ENCODE measurements at places on chromosomes 5 and 9.

DNA sequence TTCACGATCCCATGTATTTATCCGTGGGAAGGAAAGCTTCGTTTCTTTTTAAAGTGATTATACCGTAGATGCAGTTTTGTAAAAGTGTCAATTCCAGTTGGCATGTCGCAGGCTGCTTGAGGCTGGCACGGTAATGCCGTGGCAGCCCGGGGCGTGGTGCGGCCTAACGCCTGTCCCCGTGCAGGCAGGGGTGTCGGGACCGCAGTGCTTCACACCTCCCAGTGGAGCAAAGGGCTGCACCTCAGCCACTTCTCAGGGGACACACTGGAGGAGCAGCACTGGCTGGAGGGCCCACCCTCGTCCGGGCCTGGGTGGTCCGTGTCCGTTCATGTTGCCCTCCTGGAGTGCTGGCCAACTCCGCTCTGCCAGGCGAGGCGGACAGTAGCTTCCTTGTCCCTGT lies 103.2 kb downstream of the RXRA start:
- no peak for DNase-seq

DNA sequence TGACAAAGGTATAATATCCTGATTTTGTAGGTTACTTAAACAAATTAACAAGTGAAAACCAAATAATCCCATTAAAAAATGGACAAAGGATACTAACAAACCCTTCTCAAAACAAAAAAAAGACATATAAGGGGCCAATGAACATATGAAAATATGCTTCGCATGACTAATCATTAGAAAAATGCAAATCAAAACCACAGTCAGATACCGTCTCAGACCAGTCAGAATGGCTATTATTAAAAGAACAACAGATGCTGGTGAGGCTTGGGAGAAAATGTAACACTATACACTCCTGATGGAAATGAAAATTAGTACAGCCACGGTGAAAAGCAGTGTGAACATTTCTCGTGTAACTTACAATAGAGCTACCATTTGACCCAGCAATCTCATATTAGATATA lies 1542.2 kb upstream of the CDH9 start:
- no peak for DNase-seq

- no peak for DNase-seq
These were observed 20.2 kb downstream of the TRIM7 start for GRCh38 chr5:181184845-181185216.

- DNase-seq = no peak
These were observed 384.6 kb downstream of the SPOCK1 start for GRCh38 chr5:137114529-137114928.

GRCh38 chr9:119968836-119969707 lies 599.8 kb upstream of the BRINP1 start:
- peak; percentile 30 for DNase-seq

- no peak for DNase-seq
These were observed 545.2 kb downstream of the CSNK1G3 start for GRCh38 chr5:124056991-124057723.

DNA sequence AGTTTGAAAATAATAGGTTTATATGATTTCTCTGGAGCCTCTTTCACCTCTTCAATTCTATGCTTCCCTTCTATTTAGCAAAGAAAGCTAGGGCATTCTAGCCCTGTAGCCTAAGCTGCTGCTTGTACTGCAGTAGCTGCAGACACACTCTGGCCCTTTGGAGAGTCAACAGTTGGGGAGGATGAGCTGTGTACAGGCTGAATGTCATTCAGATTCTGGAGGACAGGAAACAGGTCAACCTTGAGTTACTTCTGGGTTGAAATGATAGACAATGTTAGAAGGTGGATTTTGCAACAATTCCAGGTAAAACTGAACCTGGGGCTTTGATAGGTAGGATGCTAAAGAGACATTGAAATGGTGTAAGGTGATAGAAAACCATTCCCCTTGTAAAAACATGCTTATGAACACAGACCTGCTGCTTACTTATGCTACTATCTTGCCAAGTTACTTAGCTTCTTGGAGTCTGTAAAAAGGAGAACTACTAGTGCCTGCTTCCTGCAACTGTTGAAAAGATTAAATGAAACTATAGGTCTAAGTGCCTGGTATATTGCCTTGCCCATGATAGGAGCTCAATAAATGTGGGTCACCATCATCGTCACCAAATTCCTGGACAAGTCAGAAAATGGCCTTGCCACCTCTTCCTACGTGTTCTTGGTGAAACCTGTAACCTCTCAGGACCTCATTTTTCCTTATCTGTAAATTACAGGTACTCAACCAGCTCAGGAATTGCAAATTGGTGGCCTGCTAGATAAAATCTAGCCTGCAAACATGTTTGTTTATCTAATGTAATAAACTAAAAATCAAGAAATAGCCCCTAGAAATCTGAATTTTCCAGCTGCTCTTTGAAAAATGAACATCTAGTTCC lies 83.7 kb downstream of the GALNT10 start:
- no peak for DNase-seq

GRCh38 chr5:141849415-141850243 lies 28.6 kb downstream of the PCDH1 start:
- DNase-seq = peak; percentile 72

- DNase-seq = no peak
These were observed 6.4 kb upstream of the AMBP start for GRCh38 chr9:114084282-114085073.

DNA sequence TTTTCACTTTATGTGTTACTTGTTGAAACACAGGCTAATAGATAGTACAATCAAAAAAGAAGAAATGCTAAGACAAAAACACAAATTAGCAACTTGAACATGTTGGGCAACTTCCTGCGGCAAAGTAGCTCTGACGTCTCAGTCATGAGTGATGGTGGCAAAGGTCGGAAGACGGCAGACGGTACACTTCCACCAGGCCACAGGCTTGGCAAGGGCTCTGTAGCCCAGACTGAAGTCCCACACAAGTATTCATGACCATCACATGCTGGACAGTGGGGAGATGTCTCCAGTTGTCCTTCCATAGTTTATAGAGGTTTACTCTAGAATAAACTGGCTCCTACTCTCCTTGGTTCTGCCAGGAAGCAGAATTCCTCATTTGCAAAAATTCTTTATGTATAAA lies 831.3 kb downstream of the MTRR start:
- no peak for DNase-seq

GRCh38 chr5:35369965-35370790 lies 139.9 kb upstream of the PRLR start:
- DNase-seq = no peak

DNA sequence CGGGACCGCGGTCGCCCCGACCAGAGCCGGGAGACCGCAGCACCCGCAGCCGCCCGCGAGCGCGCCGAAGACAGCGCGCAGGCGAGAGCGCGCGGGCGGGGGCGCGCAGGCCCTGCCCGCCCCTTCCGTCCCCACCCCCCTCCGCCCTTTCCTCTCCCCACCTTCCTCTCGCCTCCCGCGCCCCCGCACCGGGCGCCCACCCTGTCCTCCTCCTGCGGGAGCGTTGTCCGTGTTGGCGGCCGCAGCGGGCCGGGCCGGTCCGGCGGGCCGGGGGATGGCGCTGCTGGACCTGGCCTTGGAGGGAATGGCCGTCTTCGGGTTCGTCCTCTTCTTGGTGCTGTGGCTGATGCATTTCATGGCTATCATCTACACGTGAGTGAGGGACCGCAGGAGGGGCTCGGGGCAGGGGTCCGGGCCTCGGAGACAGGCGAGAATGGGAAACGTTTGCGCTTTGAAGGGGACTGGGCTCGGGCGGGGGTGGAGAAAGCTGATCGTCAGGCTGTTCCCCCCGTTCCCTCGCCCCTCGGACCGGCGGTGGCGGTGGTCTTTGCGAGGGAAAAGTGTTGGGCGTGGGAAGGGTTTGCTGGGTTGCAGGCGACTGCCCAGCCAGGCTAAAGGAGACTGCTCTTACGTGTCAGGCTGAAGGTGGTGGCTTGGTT lies 457 bp downstream of the UGCG start:
- peak; percentile 24 for DNase-seq

GRCh38 chr5:168362097-168362885 lies 70.8 kb downstream of the WWC1 start:
- no peak for DNase-seq

- DNase-seq = peak; percentile 4
These were observed 33.3 kb upstream of the DAPK1 start for GRCh38 chr9:87464110-87464991.

GRCh38 chr5:136518174-136518573 lies 152.8 kb upstream of the TRPC7 start:
- no peak for DNase-seq

DNA sequence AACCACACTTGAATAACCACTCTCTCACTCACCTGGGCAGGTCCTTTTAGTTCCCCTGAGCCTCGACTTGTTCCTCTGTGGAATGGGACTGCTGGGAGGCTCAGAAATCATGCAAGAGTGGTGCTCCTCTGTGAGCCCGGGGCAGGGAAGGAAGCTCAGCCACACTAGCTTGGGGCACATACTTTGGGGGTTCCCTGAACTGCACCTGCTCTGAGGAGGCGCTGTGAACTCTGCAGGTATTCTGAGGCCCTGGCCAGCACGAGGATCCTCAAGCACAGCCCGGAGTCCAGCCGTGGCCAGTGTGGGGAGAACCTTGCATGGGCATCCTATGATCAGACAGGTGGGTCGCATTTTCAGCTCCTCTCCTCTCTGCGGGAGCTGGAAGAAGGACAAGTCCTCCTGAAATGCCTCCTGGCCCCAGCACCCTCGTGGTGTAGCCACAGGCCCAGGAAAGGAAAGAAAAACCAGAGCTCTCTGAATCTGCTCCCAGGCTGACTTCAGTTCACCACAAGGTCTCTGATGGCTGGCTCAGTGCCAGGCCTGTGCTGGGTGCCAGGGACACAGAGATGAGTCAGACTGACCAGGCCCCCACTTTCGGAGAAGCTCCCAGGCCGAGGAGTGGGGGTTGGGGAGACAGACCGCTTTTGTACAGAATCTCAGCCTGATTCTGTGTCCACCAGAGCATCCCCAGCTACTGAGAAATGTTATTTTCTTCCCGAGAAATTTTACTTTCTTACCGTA lies 11.9 kb downstream of the GLIPR2 start:
- DNase-seq = peak; percentile 54

DNA sequence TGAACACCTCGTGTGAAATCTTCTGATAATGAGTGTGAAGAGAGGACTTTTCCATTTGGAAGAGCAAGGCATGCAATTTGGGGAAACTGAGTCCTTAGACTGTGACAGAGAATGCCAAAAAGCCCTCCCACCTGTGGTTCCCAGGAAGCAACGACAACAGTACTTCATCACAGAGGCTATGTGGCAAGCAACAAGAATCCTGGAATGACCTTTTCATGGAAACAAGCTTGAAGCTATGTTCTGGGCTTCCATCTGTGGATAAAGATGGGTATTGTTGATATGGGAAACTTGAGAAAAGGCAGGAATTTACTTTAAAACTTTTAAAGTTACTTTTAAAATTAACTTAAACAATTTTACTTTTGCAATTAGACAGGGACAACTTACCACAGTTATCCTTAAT lies 131.2 kb upstream of the ANKH start:
- no peak for DNase-seq

DNA sequence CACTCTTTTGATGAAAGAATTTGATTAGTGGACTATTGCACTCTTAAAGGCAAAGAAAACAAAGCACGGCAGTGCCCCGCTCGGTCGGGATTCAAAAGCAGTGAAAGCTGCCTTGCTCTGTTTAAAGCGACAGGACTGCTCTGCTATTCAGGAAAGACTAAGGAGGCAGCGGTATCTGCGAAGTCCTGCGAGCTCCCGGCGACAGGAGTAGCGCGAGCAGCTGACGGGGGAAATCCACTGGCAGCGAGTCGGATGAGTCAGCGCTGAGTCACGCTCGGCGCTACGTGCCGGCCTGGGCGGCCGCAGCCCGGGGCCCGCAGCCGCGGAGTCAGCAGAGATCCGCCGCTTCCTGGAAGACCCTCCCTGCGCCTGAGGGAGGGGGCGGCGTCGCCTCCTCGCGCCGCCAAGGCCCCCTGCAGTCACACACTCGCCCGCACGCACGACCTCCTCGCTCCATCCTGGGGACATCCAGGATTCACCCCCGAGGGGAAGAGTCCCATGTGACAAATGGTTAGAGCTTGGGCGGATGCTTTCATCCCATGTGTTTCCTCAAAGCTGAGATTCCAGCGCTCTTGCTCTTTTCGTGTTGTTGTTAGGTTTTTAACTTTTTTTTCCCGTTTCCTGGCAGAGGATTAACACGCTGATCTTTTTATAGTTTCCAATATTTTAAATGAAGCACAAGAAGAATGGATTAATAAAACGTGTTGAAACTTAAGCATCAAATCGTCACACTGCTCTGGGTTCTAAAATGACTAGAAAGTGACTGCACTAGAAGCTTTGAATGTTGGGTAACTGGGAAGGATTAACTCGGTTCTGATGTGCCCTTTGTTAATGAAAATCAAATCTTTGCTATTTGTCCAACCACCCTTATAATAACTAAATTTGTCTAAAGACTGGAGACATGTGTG lies 102.5 kb downstream of the ARRDC3 start:
- peak; percentile 93 for DNase-seq

DNA sequence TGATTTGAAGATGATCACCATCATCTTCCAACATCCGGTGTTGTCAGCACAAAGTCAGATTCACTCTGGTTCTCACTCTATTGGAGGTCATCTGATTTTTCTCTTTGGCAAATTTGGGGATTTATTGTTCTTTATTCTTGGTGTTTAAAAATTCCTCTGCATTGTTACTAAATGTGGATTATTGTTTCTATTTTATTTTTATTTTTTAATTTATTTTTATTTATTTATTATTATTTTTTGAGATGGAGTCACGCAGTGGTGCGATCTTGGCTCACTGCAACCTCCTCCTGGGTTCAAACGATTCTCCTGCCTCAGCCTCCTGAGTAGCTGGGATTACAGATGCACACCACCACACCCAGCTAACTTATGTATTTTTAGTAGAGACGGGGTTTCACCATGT lies 72.9 kb upstream of the TGFBR1 start:
- DNase-seq = no peak

All from stimulated activated CD4-positive, alpha-beta T cell treated with anti-CD3 and anti-CD28 coated beads, Interleukin-4, amount 100 ng/mL, for 1 hour (primary cell).